Subcutaneous adipose tissue (tissue), 4 donors: ENCODE measurements at places on chromosomes 4 and X. TPM values are rescaled to one million over a fixed set of nuclear protein-coding genes. Genes with fewer than 3 reads are reported as not detected.

MAGEB10 gene
- not detected for total RNA-seq

ARHGAP36 gene
- total RNA-seq, result not detected

MAGED2 gene
- total RNA-seq, result 90.1 TPM

PNCK gene
- 1.8 TPM for total RNA-seq

ADRA2C gene
- 0.85 TPM for total RNA-seq

NPNT gene
- total RNA-seq, result 1.7 TPM

FAM90A26 gene
- not detected for total RNA-seq

ADGRA3 gene
- total RNA-seq, result 24.6 TPM

ARHGAP24 gene
- total RNA-seq, result 54.8 TPM

TMEM187 gene
- total RNA-seq, result 10.0 TPM

F9 gene
- not detected for total RNA-seq

POF1B gene
- total RNA-seq, result 0.75 TPM

PDE6B gene
- 3.8 TPM for total RNA-seq
